ENCODE measurements at places on chromosomes 13 and 19. TPM values are rescaled to one million over a fixed set of nuclear protein-coding genes. Genes with fewer than 3 reads are reported as not detected.
A peak's percentile ranks its signal among the peaks of the same experiment; 100 is the strongest.

DNA sequence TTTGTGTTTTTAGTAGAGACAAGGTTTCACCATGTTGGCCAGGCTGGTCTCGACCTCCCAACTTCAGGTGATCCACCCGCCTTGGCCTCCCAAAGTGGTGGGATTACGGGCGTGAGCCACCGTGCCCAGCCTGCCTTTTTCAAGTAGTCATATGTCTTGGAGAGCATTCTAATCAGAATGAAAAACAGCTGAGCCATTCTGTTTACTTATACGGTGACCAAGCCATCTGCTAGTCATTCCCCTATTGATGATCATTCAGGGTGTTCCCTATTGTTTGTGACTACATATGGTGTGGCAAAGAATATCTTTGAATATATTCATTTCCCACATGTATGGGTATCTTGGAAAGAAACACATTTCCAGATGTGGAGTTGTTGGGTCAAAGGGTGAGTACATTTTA lies 17.2 kb downstream of the BLOC1S3 start:
- no peak overlapping the region for H3K27ac ChIP-seq
- no peaks in the 10 kb centered on the region for H3K4me1 ChIP-seq
- H3K4me3 ChIP-seq, result no peak overlapping the region
- no peak for DNase-seq
- no peaks in the 10 kb centered on the region for H3K27me3 ChIP-seq

- H3K27me3 ChIP-seq, result peaks cover 47% of the 10 kb centered on the region
- H3K4me3 ChIP-seq, result no peak overlapping the region
- H3K36me3 ChIP-seq, result no peaks in the 10 kb centered on the region
- DNase-seq, result no peak
Observed at GRCh38 chr13:99970651-99971575, 654 bp downstream of the ZIC5 start.

Gene SULT2B1
- 0.15 TPM for total RNA-seq

DNA sequence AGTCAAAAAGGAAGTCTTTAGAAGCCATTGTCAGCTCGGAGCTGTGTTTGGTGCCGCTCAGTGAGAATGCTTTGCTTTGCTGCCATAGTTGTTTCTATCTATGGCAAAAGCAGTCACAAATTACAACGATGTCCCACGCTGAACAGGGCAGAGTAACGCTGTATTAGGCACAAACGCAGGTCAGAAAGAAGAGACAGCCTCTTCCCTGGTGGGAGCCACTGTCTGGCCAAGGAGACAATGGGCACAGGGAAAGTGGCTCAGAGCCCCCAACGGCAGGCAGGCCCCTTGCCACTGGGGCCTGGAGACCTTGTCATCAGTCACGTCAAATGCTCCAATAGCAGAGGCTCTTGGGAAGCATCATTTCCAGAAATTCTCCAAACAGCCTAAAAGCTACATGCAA lies 244.2 kb downstream of the TEX29 start:
- no peaks in the 10 kb centered on the region for H3K27me3 ChIP-seq
- no peak overlapping the region for H3K4me3 ChIP-seq
- no peak for DNase-seq
- no peaks in the 10 kb centered on the region for H3K36me3 ChIP-seq
- H3K4me1 ChIP-seq, result no peaks in the 10 kb centered on the region

GRCh38 chr13:41456768-41457588 lies at the start of gene RGCC:
TSS of gene RGCC (plus strand) at chr13:41457550. CDS start at chr13:41457708, 158 bp downstream.
- peak within 1 kb of the TSS; percentile 84 for H3K4me3 ChIP-seq
- peaks cover 22% of the 10 kb centered on the region for H3K4me1 ChIP-seq
- peak within 1 kb of the TSS; percentile 97 for H3K27ac ChIP-seq
- no peaks in the 10 kb centered on the region for H3K27me3 ChIP-seq
- H3K36me3 ChIP-seq, result no peaks in the 10 kb centered on the region

Gene SLC7A9
- total RNA-seq, result 1.1 TPM

- no peaks in the 10 kb centered on the region for H3K36me3 ChIP-seq
- no peaks in the 10 kb centered on the region for H3K4me1 ChIP-seq
- no peaks in the 10 kb centered on the region for H3K27me3 ChIP-seq
- DNase-seq, result no peak
- no peak overlapping the region for H3K4me3 ChIP-seq
Observed at GRCh38 chr13:73261739-73262216, 203.0 kb downstream of the KLF5 start.

- H3K36me3 ChIP-seq, result no peaks in the 10 kb centered on the region
- no peaks in the 10 kb centered on the region for H3K27me3 ChIP-seq
- H3K4me3 ChIP-seq, result no peak overlapping the region
- no peak for DNase-seq
Observed at GRCh38 chr13:33052506-33053280, 36.5 kb downstream of the KL start.

GRCh38 chr13:113558461-113558860 lies 26.1 kb upstream of the TFDP1 start:
- no peak overlapping the region for H3K4me3 ChIP-seq
- no peak overlapping the region for H3K27ac ChIP-seq
- no peaks in the 10 kb centered on the region for H3K27me3 ChIP-seq
- H3K36me3 ChIP-seq, result no peaks in the 10 kb centered on the region
- no peak for DNase-seq
- H3K4me1 ChIP-seq, result no peaks in the 10 kb centered on the region

Gene UBE2L5
- not detected for total RNA-seq

DNA sequence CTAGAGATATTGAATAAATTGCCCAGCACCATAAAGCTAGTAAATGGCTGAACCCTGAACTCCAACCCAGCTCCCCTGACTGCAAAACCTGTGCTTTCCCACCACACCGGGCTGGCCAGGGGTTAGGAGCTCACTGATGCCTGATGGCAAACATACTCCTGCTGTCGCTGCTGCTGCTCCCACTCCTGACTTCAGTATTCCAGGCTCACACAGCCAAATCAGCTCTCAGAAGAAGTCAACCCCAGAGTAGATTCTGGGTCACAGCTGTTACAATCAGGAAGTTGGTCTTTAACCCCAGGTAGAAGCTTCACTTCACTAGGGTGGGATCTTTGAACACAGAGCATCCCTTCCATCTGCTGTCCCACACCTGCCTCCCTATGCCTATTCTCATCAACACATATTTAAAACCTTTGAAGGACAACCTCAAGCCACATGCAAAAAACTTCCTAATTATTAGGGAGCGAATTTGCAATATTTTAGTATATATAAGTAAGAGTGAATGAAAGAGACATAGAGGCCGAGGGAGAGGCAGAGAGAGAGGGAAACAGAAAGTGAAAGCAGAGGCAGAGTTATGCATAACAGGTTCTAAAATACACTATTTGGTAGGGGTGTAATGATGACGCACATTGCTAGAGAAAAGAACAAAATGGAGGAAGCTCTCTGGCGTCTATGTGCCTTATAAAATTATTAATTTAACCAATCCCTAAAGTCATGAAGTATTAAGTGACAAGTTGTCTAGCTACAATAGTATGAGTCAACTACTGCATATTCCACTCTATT lies 99.4 kb upstream of the SERP2 start:
- H3K36me3 ChIP-seq, result no peaks in the 10 kb centered on the region
- no peaks in the 10 kb centered on the region for H3K27me3 ChIP-seq
- peak overlapping the region; percentile 49 for H3K4me3 ChIP-seq
- peak; percentile 79 for DNase-seq
- H3K27ac ChIP-seq, result peak overlapping the region; percentile 73

- DNase-seq, result no peak
- H3K36me3 ChIP-seq, result peaks cover 76% of the 10 kb centered on the region
- no peak overlapping the region for H3K4me3 ChIP-seq
Observed at GRCh38 chr19:12947702-12948611, 2.3 kb downstream of the RAD23A start.

Gene PRX
- total RNA-seq, result 4.0 TPM

Gene MISP3
- total RNA-seq, result 1.7 TPM

Gene OVOL3
- not detected for total RNA-seq

DNA sequence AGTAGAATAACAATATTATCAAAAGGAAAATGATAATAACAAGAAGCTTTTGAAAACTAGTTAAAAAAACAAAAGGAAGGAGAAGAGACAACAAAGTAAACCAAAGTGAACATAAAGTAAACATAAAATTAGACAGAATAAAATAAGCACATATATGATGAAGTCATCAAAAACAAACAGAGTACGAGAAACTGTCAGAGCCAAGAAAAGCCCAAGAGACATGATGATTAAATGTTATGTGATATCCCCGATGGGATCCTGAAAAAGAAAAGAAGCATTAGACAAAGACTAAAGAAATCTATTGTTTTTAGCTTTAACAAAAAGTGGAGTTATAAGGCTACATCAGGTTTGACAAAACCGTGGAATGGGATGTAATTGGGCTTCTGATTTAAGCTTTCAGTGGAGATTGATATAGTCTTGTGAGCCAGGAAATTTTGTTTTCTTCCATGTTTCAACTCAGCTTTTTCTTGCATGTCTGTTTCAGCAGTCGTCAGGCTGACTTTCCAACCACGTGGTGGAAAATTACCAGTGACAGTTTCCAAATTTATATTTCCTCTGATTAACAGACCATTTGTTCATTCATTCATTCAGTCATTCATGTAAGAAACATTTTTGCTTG lies 64.9 kb downstream of the KL start:
- no peaks in the 10 kb centered on the region for H3K36me3 ChIP-seq
- no peak overlapping the region for H3K27ac ChIP-seq
- H3K4me1 ChIP-seq, result no peaks in the 10 kb centered on the region
- DNase-seq, result no peak

Gene CRB3
- 4.9 TPM for total RNA-seq

Gene ERICH4
- not detected for total RNA-seq

- no peaks in the 10 kb centered on the region for H3K4me1 ChIP-seq
- no peak overlapping the region for H3K27ac ChIP-seq
- no peak overlapping the region for H3K4me3 ChIP-seq
Observed at GRCh38 chr19:10885201-10886169, 14.1 kb downstream of the CARM1 start.

- peak overlapping the region; percentile 95 for H3K27ac ChIP-seq
- peak; percentile 49 for DNase-seq
- no peaks in the 10 kb centered on the region for H3K27me3 ChIP-seq
- peaks cover 35% of the 10 kb centered on the region for H3K4me1 ChIP-seq
- peaks cover 39% of the 10 kb centered on the region for H3K36me3 ChIP-seq
- no peak overlapping the region for H3K4me3 ChIP-seq
Observed at GRCh38 chr19:17841810-17842662, 5.7 kb downstream of the JAK3 start.

DNA sequence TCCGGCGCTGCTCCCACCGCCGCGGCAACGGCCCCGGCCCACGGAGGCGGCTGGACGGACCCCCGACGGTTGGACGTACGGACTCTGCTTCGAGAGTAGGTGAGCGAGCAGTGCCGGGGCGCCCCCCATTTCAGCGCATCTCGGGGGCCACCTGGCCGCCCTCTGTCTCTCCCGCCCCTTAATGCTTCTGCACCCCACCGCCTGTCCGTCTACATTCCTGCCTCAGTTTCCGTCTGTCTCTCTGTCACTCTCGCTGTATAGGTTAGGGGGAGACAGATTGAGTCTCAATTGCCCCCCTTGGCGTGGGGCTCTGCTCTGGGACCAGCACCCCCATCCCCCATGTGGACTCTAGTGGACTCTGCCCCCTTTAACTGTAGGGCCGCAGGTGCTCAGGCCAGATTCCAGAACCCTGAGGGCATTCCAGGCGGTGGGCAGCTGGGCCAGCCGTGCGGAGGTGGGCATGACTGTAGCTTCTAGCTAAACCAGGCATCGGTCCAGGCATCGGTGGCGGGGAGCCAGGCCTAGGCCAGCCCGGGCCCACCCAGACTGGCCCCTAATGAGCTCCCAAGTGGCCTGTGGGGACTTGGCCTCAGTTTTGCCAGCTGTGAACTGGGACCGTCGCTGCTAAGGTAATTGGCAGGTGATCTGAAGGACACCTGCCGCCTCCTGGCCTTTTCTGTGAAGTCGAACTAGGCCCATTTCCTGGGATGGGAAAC lies 373 bp downstream of the TNFAIP8L1 start:
- H3K4me3 ChIP-seq, result peak overlapping the region; percentile 81
- H3K4me1 ChIP-seq, result peaks cover 27% of the 10 kb centered on the region
- H3K36me3 ChIP-seq, result peaks cover 6% of the 10 kb centered on the region
- DNase-seq, result peak; percentile 29

DNA sequence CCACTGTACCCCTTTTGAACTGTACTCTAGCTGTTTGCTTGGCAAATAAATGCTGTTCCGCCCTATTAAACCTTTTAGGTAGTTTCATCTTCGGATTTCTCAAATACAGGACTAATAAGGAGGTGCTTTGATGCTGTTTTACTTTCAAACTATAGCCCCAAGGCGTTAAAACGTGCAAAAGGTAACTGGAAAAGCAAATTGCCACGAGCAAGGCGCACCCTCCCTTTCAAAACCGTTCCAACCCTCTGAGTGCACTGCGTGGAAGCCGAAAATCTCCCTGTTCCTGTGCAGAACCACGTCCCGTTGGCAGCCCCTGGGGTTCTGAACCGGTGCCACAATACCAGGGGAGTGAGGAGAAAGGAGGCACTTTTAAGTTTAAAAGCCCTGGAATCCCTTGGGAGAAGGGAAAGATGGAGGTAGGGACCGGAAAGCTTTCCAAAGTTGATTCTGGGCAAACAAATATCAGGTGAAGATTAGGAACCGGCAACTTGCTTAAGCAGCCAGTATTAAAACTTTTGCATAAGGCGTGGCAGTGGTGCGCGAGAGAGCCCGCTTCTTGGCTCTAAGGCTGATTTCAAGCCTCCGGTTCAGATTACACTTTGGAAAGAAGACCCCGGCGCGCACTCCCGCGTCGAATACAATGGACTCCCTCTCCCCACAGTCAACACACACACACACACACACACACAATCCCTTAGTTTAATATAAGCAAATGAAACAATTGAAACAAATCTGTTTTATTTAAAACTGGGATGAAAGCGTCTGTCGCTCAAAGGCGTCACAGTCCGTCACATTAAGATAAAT lies 9.5 kb downstream of the POU4F1 start:
- DNase-seq, result no peak
- no peak overlapping the region for H3K4me3 ChIP-seq
- H3K4me1 ChIP-seq, result no peaks in the 10 kb centered on the region
- no peaks in the 10 kb centered on the region for H3K36me3 ChIP-seq
- H3K27ac ChIP-seq, result no peak overlapping the region

- H3K27ac ChIP-seq, result no peak within 1 kb of the TSS
- H3K36me3 ChIP-seq, result no peaks in the 10 kb centered on the region
- H3K4me1 ChIP-seq, result peaks cover 5% of the 10 kb centered on the region
- H3K27me3 ChIP-seq, result no peaks in the 10 kb centered on the region
- DNase-seq, result no peak
Observed at GRCh38 chr19:2308114-2308556, at the start of gene LINGO3. TSS of gene LINGO3 (minus strand) at chr19:2308154. CDS start at chr19:2291776, 16,378 bp downstream.

- DNase-seq, result no peak
- H3K36me3 ChIP-seq, result no peaks in the 10 kb centered on the region
- no peak overlapping the region for H3K27ac ChIP-seq
- peaks cover 3% of the 10 kb centered on the region for H3K4me1 ChIP-seq
- no peaks in the 10 kb centered on the region for H3K27me3 ChIP-seq
Observed at GRCh38 chr13:50463719-50464118, 379.8 kb downstream of the DLEU7 start.

Gene ZNF382
- 7.6 TPM for total RNA-seq

Data from naive thymus-derived CD4-positive, alpha-beta T cell (primary cell).